ENCODE measurements at places on chromosomes 2 and 18.

DNA sequence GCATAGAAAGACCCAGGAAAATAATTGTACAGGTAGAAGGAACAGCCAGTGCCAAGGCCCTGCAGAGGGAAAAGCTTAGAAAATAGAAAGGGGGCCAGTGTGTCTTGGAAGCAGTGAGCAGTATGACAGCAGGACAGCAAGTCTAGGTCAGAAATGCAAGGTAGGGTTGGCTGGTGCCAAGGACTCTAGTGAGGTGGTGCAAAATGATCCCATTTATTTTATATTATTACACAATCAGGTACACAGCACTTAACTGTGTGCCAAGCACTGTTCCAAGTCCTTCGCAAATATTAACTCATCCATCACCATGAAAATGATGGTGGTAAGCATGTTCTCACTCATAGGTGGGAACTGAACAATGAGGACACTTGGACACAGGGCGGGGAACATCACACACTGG is 100.0 kb downstream of the AQP4 start:
- DNase-seq: no peak

DNA sequence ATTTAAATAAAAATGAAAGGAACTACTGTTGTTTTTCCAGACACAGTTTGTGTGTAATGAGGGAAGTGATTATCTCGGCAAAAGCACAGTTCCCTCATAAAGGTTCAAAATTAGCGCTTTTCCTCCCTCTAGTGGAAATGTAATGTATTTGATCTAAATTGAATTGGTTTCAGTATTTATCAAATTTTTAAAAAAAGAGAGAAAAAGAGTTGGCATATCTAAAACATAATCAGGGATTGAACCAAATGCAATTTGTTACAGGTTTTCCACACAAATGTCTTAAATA is 37.5 kb downstream of the CMPK2 start:
- DNase-seq: no peak

- DNase-seq: no peak
Observed at GRCh38 chr18:8283891-8284585, 325.2 kb upstream of the RAB12 start.

DNA sequence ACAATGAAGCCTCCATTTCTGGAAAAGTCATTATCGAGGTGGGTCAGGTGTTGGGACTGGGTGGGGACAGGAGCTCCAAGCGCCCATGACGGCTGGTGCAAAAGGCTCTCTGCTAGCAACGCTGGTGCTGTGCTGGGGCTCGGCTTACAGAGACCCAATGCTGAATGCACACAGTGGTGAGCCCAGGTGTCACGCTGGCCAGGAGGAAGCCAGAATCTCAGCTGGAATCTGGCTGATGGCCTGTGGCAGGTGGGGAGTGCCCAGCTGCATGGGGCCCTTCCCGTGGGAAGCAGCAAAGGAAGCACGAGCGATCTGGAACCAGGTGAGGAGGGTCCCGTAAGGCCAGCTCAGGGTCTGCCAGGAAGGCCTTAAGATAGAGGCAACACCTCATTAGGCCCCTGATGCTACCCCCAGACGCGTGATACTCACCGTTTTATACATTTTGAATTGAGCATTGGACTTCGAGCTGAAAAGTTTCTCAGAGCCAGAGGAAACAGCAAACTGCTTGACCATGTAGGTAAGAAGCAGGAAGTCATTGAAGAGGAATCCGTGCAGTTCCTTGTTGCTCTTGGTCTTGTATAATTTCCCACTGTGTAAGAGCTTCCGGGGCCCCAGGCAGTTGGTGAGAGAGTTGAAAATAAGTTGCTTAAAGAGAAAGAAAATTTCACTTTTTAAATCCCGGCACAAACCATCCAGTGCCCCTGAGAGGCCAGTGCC is 34.7 kb downstream of the FAM228A start:
- DNase-seq: no peak

GRCh38 chr2:152071092-152071491 is 27.8 kb downstream of the CACNB4 start:
- no peak for DNase-seq

- DNase-seq: peak; percentile 39
Observed at GRCh38 chr2:10659898-10660568, 29.7 kb downstream of the NOL10 start.

DNA sequence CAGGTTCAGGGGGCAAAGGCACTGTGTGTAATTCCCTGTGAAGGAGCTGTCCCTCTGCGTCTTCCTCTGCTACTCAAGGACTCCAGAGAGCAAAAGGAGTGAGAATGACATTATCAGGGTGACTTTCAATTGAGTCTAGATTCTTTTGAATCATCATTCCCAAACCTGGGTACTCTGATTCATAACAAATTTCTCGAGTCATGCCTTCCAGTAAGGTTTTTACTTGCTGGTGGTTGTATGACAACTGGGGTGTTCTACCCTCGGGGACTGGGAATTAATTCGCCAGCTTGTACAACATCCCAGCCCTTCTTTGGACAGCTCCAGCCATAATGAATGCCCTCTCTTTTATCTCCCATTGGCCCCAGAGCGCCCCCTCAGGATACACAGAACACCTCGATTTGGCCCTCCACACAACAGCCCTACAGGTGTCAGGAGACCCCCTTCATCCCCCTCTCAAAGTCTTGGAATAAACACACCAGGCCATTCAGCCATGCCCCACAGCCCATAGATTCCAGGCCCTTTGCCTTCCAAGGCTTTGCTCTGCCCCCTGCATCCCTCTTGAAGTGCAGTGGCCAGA is 254.5 kb downstream of the KLHL29 start:
- no peak for DNase-seq

DNA sequence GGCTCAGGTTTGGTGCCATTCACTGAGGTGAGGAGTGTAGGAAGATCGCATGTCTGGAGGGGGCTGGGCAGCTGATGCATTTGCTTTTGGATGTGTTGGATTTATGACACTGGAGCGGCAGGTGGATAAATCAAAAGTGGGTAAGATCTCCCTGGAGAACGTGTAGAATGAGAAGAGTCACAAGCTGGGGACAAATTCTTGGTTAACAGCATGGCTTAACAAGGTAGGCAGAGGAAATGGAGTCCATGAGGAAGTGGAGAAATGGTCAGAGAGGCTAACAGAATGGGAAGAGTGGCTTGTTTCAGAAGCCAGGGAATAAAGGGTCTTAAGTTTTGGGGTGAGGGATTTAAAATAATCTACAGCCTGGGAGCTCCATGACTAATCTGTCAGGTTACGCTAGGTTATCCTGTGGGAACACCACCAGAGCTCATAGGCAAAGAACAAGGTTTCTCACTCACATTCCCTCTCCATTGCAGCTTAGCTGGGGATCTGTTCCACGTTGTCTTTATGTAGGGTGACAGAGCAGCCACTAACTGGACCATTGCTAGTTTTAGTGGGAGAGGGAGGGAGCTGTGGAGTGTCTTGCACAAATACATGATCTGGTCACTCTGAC is 12.8 kb downstream of the TSN start:
- DNase-seq: no peak

DNA sequence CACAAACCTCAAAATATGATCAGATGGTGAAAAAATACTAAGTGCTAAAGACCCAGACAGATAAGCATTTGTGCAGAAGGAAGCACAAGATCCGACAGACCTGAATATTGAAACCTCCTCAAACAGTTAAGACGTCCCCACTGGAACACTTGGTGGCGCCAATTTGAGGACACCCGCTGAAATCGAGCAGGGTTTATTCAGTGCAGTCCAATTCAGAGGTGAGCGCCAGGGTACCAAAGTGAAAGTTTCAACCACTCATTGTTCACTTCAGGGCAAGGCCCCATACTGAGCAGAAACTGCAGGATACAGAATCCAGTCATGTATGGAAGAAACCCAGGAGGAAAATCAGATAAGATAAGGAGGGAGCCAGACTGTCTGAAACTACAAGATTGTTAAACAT is 417.6 kb downstream of the LRRTM4 start:
- no peak for DNase-seq

- no peak for DNase-seq
Observed at GRCh38 chr2:20110876-20111275, 59.4 kb upstream of the LAPTM4A start.

DNA sequence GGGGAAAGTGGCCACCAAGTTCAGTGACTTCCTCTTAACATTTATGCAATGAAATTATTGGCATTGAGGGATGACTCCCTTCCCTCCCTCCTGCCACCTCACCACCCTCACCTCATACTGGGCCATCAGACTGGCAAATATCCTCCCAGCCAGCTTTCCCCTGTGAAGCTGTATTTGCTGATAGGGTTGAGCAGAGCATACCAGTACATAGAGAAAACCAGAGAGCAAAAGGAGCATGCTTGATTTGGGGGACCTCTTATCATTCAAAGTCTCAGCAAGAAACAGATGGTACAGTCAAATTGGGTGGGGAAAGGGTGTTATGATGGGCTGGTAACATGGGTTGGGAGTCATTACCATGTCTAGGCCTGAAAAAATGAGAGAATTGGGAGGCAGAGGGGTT is 19.1 kb upstream of the B3GNT2 start:
- no peak for DNase-seq

DNA sequence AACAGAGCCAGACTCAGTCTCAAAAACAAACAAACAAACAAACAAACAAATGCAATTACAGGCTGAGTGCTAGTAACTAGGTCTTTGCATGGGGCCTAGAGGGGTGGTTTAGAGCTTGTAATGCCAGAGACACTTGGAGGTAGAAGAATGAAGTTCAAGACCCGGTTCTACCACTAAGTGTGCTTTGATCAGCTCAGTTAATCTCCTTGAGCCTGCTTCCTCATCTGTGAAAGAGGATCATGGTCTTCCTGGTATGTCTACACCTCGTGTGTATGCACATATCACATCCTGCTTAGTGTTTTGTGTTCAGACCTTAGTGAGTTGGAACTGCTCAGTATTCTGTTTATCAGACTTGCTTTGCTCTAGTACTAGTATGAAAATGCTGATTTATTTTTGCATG is 4.8 kb upstream of the ATP6V1C2 start:
- no peak for DNase-seq

- no peak for DNase-seq
Observed at GRCh38 chr2:219545295-219545942, 1.6 kb downstream of the TMEM198 start.

DNA sequence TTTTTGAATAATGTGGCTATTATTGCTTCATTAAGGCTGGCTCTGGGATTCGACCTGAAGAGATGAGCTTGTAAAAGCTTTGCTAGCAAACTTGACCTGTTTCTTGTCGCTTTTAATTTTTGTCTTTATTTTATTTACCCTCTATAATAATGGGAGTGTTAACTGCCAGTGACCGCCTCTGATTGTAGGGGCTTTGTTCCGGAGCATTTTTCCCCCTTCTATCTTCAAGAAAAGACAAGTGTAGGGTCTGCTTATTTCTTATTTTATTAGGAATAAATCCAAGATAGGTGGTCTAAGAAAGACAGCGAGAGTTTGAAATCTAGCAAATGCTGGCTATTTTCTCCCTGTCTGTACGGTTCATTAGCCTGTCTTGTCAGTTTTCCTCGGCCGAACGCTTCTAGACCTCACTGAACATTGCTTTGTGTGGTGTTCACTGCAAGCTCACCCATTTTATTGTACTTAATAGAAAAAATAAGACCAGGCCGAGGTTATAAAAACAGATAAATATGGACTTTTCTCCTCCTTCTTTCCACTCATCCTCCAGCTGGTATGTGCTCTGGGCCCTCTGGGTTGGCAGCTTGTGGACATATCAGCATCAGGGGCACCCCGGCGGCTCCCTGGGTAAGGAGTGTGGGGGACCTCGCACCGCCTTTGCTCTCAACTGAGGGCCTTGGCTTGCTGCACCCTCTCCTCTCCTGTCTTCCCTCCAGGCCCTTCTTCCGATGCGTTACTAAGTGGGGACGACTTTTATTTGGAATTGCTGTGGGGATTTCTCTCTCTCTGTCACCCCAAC is 8.5 kb downstream of the MEIS1 start:
- DNase-seq: no peak

- no peak for DNase-seq
Observed at GRCh38 chr18:74392323-74392722, 64.8 kb downstream of the DIPK1C start.

- DNase-seq: no peak
Observed at GRCh38 chr2:15092181-15092580, 459.7 kb downstream of the LRATD1 start.

DNA sequence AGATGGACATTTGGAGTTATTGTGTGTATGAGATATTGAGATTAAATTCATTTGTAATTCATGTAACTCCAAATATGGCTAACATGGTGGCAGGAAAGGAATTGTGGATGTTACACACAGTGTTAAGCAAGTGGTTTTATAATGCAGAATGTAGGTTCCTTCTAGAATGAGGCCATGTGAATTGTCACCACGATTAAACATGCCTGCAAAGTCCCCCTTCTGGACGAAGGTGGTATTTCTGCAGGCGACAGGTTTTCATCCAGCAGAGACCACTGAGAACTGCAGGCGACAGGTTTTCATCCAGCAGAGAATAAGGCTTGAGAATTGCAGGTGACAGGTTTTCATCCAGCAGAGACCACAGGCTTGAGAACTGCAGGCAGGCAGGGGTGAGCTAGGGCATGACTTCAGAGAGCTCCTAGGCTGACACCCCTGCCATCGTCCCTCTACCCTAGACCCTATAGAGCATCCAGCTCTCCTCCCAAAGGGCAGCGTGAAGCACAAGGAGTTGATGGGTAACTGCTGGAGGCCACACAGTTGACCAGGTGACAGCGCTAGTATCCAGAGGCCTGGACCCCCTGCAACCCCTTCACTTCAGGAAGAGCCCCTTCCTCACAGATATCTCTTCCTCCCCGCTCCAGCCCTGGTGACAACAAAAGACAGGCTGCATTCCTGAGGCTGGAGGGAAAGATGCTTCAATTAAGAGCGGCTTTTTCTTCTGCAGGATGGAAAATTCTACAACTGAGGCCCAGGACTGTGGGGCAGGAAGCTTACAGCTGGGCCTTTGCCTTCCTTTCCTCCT is 175.8 kb downstream of the LOXHD1 start:
- DNase-seq: peak; percentile 11

DNA sequence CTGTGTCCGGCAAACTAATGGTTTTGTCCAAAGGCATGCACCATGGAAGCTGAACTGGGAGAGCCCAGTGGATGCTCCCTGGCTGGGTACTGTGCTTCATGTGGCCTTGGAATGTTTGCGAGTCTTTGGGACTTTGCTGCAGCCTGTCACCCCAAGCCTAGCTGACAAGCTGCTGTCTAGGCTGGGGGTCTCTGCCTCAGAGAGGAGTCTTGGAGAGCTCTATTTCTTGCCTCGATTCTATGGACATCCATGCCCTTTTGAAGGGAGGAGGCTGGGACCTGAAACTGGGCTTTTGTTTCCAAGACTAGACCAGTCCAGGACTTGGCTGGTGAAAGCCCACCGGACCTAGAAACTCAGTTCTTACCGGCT is 1.7 kb downstream of the MARS2 start:
- DNase-seq: no peak

GRCh38 chr18:59358414-59358711 is 702 bp downstream of the LMAN1 start:
- DNase-seq: no peak

- DNase-seq: no peak
Observed at GRCh38 chr2:118801151-118801550, 46.3 kb downstream of the EN1 start.
